ENCODE measurements at places on chromosomes 6 and 20. TPM values are rescaled to one million over a fixed set of nuclear protein-coding genes. Genes with fewer than 3 reads are reported as not detected.

GRCh38 chr6:15305496-15305895 is 59.6 kb downstream of the JARID2 start:
- no peak for DNase-seq

DNA sequence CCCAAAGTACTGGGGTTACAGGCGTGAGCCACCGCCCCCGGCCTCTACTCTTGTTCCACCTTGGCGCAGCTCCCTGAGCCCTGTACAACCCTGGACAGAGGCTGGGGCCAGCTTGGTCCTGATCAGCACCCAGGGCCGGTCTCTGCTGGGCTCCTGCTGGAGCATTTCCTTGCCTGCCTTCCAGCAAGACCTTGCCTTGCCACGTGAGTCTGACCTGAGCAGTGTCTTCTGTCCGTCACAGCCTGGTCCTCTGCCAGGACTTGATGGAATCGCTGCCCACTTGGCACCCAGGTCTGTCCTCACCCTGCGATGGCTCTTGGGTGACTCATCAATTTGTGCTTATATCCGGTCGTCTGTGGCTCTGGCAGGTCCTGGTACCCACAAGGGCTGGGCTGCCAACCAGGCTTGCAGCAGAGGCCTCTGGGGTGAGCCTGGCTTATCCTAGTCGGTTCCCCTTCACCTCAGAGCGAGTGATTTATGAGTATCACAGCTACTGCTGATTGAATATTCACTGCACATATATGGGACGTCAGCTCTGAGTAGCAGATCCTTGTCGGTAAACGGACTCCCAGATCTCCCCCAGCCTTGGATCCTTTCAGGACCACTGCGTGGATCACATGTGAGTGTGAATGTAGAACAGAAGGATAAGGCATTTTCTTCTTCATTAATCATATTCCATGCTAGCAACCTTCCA is 10.1 kb upstream of the SULF2 start:
- no peak for DNase-seq

DNA sequence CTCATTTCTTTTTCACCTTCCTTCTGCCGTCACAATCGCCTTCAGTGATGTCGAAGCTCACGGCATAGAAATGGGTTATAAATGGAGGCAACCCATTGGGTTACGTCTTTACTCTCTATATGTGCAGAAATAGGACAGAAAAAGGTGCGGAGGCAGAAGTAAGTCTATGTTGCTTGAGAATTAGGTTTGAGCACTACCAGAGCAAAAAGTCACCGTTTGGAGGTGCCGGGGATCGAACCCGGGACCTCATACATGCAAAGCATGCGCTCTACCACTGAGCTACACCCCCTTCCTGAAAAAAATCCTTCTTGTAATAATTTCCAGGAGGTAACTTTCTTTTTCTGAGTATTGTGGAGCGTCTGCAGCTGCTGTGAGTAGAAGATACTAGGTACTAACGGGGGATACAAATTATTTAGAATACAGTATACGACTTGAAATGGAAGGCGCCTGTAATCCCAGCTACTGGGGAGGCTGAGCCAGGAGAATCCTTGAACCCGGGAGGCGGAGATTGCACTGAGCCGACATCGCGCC is 134.2 kb downstream of the TRIM27 start:
- peak; percentile 89 for DNase-seq

- DNase-seq, result no peak
Observed at GRCh38 chr6:1726341-1726768, 116.6 kb downstream of the FOXC1 start.

GRCh38 chr20:1331801-1332453 is 3.0 kb upstream of the SDCBP2 start:
- DNase-seq, result no peak

- no peak for DNase-seq
Observed at GRCh38 chr6:125194941-125195340, 41.4 kb downstream of the TPD52L1 start.

GRCh38 chr6:73985891-73986290 is 289.9 kb downstream of the CD109 start:
- peak; percentile 52 for DNase-seq

- no peak for DNase-seq
Observed at GRCh38 chr20:58135441-58136148, 92.9 kb downstream of the ANKRD60 start.

GRCh38 chr6:1608222-1609040 is 1.3 kb upstream of the FOXC1 start:
- no peak for DNase-seq

Gene RGS17
- 1.2 TPM for total RNA-seq

Gene PPIL1
- total RNA-seq, result 57.1 TPM

Gene LEMD2
- total RNA-seq, result 54.6 TPM

Gene SMOC2
- 0.05 TPM for total RNA-seq

Gene SDC4
- 17.5 TPM for total RNA-seq

Gene ADTRP
- not detected for total RNA-seq

All from SK-MEL-5 (cell line).